SIG-M5 (cell line): ENCODE measurements at places on chromosomes 7 and 10.

GRCh38 chr7:158816995-158817394 lies 12.3 kb downstream of the ESYT2 start:
- no peak for DNase-seq

DNA sequence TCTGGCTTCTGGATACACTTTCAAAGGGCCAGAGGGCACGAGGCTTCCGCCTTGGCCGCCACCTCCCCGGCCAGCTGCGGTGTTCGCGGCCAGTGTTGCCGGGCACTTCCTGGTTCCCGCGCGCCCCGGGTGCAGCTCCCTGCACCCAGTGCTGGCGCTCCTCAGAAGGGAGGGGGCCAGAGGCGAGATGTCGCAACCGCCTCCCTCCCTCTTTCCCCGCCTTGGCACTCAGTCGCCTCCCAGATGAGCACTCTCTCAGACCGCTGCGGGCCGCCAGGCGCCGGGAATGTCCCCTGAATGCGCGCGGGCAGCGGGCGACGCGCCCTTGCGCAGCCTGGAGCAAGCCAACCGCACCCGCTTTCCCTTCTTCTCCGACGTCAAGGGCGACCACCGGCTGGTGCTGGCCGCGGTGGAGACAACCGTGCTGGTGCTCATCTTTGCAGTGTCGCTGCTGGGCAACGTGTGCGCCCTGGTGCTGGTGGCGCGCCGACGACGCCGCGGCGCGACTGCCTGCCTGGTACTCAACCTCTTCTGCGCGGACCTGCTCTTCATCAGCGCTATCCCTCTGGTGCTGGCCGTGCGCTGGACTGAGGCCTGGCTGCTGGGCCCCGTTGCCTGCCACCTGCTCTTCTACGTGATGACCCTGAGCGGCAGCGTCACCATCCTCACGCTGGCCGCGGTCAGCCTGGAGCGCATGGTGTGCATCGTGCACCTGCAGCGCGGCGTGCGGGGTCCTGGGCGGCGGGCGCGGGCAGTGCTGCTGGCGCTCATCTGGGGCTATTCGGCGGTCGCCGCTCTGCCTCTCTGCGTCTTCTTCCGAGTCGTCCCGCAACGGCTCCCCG lies at the start of gene FFAR4:
FFAR4 (plus strand) TSS at position 231 of the 842 bp plus-strand sequence; CDS start at position 287, 56 bp downstream.
- DNase-seq = no peak

DNA sequence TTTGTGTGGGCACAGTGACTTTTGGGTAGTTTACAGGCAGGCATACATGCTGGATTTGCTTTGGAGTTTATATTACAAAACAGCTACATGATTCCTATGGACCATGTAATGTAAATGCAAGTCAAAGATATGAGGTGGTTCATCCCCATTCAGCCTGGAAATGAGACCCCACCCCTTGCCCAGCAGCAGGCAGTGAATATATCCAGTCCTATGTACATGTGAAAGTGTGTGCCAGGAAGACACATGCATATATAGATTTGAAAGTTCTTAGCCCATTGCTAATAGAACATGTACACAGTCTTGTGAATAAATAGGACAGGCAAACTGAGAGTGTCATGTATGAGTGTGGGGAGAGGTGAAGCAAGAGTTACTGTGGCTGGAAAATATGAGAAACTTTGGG lies 65.3 kb downstream of the FZD1 start:
- DNase-seq = no peak

GRCh38 chr10:48742891-48743860 lies 58.5 kb downstream of the WDFY4 start:
- DNase-seq = no peak
